Stimulated activated CD8-positive, alpha-beta memory T cell treated with anti-CD3 and anti-CD28 coated beads, Interleukin-4, amount 100 ng/mL, for 1 hour (primary cell): ENCODE measurements at places on chromosomes 4 and X.

DNA sequence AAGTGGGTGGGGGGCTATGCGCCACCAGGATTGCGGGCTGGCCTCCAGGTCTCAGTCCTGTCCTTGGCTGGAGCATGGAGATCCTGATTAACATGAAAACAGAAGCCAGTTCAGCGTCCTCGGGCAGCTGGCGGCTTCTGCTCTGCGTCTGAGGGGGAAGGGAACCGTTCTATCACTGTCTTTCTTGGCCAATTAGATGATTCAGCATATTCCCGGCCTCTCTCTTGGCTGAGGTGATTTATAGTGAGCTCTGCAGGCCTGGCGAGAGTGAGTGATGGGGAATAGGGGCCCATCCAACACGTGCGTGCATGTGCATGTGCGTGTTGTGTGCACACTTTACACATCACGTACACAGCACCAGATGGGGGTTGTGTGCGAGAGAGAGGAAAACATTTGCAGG is 145.8 kb upstream of the ATP6AP2 start:
- DNase-seq = no peak

- DNase-seq = no peak
Measured at GRCh38 chr4:151537687-151538086, 128.7 kb downstream of the FHIP1A start.

DNA sequence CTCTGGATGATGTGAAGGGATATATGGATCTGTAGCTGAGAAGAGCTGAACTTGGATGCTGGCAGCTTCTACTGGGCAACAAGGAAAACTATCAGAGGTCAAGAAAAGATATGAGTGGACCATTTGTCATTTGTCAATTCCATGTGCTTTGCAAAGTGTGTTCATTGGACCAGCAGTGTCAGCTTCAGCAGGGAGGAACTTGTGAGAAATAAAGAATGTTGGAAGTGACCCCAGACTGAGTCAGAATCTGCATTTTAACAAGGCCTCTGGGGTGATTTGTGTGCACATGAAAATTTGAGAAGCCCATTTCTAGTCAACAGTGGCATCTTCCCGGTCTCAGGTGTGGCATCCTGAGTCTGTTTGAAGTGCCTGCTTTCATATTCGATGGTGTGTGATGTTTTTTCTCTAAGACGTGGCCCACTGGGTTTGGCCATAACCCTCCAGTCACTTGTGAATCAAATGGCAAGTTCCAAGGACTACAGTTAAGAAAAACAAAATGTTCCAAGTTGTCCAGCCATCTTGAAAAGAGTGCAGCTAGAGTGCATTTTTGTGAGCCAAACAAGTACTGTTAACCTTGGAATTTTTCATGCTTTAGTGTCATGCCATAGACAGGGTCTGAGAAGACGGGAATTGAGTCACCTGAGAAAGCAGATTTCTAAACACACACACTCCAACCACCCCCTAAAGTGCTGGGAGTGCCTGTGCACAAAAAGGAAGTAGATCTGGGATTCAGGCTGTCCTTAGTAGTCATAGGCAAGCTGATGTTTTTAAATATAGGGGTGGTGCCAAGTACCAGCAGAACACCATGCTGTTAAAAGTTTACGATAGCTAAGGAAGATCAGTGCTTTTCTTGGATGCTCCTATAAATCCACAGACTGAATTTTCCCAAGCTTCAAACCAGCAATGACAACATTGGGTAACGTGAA is 26.4 kb downstream of the GPM6B start:
- no peak for DNase-seq

DNA sequence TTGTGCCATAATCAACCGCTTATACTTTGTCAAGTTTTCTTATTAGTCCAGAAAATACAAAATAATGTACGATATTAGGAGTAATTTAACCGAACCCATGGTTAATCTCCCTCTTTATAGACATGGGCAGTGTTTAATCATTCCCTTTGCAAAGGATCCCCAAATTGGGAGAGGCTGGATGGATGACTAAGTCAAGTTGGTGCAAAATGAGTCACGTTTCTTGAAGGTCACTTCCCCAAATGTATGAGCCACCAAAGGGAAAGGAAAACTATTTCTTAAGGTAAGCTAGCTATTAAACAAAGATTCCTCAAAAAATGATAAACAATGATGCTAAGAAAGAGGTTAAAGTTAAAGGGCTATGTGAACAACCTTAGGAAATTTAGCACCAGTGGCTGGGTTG is 17.5 kb downstream of the MAML3 start:
- no peak for DNase-seq

GRCh38 chr4:184401397-184402171 is 72.8 kb downstream of the IRF2 start:
- no peak for DNase-seq

DNA sequence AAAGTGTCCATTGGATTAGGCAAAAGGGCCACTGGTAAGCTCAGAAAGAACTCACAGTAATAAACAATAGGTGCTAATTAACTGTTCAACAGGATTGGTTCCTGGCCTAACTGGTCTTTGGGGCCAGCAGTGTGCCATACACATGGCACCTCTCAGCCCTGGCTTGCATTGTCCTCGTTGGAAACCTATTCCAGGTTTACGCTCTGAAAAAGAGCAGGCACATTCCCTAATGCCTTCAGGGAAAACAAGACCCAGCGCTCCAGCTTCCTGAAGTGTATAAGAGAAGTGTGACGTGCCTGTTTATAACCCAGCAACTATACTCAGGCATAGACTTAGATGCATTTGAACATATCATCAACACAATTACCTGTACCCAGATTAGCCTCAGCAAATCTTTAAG is 51.9 kb upstream of the RBM47 start:
- DNase-seq = no peak

DNA sequence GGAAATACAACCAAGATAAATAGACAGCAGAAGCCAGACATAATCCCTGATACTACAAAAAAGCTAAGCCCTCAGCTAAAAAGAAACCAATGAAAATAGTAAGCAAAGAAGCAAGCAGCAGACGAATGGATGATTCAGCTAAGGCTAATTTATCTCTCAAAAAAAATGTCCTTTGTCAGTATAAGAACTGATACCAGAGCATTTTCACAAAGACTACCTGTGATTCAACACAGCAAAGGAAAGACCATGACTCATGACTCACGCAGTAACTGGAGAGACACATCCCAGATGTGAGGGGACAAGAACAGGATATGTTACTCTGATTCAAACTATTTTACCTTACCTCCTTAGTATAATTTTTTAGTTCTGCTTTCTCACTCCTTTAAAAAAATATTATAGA is 22.7 kb upstream of the TMPRSS11F start:
- DNase-seq = no peak

GRCh38 chrX:39577985-39578869 is 519.5 kb downstream of the BCOR start:
- DNase-seq = peak; percentile 4

- no peak for DNase-seq
Measured at GRCh38 chrX:132676561-132677186, 187.8 kb upstream of the MBNL3 start.

DNA sequence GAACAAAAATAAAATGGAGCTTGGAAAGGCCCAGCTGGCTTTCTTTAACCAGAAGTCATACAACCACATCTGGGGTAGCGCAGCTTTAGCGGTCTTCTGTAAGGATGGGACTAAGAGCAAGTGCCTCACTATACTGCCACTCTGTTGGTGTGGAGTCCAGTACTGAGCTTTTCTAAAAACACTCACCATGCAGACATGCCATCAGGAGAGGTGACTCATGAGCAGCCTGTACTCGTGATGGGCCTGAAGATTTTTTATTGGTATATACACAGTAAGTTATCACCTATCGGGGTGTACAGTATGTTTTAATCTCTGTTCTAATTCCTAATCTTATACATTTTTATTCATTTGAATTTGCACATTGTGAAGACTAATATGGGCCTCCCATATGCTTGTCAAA is 9.6 kb downstream of the PPP3CA start:
- DNase-seq = no peak

GRCh38 chr4:99848591-99849001 is 32.0 kb downstream of the DAPP1 start:
- DNase-seq = no peak

- no peak for DNase-seq
Measured at GRCh38 chrX:41718481-41719235, 5.3 kb upstream of the GPR82 start.

DNA sequence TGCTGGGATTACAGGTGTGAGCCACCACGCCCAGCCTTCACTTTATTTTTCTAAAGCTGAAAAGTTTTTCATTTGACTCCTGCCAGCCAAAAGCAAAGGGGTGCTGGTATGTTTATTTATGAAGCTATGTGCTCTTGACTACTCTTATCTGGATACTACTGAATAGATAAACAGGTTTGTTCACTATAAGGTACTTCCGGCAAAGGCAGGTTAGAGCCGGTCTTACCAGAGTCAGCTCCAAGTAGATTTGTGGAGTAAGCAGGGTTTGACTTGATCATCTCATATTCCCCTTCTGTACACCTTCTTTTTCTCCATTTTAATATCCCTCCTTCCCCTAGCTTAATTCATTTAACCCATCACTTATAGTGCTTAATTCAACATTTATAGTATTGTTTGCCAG is 175.4 kb upstream of the MBNL3 start:
- DNase-seq = no peak

DNA sequence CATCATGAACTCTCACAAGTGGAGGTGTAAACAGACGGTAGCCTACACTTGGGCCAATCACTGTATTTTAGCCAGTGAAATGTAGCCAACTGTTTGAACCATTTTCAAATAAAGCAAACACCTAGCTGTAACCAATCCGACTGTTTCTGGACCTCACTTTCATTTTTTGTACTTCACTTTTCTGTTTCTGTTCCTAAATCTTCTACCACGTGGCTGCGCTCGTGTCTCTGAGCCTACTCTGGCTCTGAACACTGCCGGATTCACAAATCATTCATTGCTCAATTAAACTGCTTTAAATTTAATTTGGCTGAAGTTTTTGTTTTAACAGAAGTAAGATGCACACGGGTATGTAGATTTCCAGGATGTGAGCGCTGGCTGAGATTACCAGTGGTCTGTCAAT is 319.1 kb downstream of the RAPGEF2 start:
- no peak for DNase-seq

- peak; percentile 30 for DNase-seq
Measured at GRCh38 chrX:19682712-19683331, 167.5 kb upstream of the MAP3K15 start.

DNA sequence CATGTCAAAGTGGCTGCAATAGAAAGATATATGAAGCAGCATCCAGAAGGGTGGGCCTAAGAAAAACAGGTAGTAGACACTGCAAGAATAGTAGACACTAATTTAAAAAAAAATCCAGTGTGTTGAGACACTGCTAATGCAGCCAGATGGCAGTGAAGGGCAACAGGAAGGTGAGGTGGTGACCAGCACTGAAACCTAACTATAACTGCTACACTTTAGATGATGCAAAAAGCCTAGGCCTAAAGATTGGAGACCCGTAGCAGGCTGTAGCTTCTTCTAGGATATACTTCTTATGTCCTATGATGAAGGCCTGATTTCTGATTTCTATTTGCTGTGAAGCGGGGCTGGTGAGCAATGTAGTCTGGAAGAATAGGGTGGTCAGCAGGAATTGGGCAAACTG is 38.7 kb upstream of the SH3KBP1 start:
- no peak for DNase-seq

GRCh38 chr4:6221851-6222760 is 21.8 kb upstream of the JAKMIP1 start:
- DNase-seq = no peak

DNA sequence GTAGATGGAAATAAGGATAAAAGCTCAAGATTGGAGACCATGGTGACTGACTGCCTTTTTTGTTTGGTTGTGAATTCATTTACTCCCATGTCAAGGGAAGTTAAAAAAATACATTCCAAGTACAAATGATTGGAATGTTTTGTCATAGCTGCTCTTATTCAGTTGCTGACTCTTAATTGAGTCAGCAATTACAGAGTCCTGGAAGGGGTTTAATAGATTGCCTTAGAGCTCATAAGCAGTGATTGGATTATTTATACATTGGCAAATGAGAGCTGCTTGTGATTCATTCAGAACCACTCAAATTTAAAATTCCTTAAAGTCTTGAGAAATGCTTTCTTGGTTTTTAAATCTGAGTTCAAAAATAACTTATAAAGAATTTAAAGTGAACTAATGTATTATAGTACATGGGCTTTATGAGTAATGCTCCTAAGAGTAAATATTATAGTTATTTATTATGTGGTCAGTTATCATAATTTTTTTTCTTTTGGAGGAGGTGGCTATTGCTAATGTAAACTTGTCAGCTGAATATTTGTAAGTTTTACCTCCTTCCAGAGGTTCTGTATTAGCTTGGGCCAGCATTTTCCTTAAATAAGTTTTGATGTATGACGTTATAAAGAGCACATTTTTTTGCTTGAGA is 13.6 kb downstream of the JADE1 start:
- DNase-seq = no peak

DNA sequence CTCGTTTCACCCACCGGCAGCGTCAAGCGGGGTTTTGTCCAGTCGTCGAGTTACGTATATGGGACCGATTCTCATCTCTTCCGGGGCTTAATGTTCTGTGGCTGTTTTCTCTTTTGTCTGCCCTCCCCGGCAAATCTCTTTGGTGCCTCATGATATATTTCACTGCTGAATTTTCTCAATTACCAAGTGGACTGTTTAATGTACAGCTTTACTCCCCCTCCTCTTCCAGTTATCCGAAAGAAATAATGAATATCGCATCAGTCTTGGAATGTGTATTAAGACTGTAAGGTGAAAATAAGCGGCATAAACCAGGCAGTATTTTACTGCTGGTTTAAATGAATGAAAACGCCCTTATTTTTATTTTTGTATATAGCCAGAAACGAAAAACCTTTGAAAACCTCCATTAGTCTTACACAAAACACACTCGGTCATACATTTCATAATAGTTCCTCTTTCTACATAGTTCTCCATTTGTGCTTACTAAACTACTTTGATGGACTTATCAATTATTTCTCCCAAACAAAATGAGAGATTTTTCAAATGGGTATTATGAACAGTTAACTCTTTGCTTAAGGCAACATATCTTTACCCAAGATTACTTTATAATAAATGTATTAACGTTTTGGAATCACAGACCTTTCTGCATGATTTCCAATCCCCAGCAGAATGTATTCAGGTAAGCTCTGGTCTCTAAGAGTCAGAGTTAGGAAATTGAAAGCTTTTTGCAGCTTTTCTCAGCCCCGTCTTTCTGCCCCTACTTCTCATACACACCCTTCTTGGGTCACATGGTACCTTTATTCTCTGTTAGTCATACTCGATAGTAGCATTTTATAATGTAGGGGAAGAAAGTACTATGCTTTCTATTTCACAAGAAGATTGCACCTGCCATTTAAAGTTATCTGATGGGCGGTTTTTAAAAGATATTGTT is 979 bp downstream of the RP2 start:
- DNase-seq = no peak
